ENCODE measurements at places on chromosomes 5 and 9. TPM values are rescaled to one million over a fixed set of nuclear protein-coding genes. Genes with fewer than 3 reads are reported as not detected.
A peak's percentile ranks its signal among the peaks of the same experiment; 100 is the strongest.

POMT1 gene
- 33.9 TPM for total RNA-seq

SLC36A1 gene
- 19.5 TPM for total RNA-seq

SLC36A2 gene
- total RNA-seq: not detected

- no peak overlapping the region for H3K4me3 ChIP-seq
- H3K27ac ChIP-seq: peak overlapping the region; percentile 4
Observed at GRCh38 chr5:40780199-40780598, 18.0 kb downstream of the PRKAA1 start.

DNA sequence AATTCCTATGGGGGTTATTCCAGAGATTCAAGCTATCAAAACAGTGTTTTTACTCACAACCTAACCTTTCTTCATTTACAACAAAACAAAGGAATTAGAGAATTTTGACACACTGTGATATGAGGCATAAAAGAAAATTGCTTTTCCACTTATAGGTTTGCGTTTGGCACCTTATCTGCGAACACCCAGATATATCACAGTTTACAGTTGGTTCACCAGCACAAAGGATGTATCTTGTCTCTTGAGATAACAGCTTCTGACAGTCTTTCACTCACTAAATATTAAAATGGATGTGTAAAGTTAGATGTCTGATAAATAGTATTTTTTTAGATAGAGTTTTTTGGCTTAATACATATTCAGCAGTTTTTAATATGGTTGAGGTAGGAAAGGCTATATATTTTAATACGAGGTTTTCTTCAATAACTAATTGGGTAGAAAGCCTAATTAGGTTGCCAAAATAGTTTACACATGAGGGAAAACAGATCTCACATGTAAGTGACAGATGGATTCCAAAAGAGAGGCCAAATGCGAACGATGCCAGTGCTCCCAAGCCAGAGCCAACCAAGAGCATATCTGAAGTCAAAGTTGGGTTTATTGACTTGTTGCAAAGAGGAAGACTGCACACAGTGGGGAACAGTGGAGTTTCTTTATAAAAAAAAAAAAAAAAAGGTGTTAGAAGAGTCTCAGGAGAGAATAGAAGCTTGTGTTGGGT lies 1495.2 kb downstream of the MAT2B start:
- no peaks in the 10 kb centered on the region for H3K4me1 ChIP-seq
- no peaks in the 10 kb centered on the region for H3K36me3 ChIP-seq
- no peak overlapping the region for H3K27ac ChIP-seq
- no peak overlapping the region for H3K4me3 ChIP-seq

LHX2 gene
- total RNA-seq: not detected

GRCh38 chr5:149322518-149322917 lies 22.8 kb upstream of the GRPEL2 start:
- no peak overlapping the region for H3K4me3 ChIP-seq
- no peaks in the 10 kb centered on the region for H3K36me3 ChIP-seq
- H3K27ac ChIP-seq: no peak overlapping the region
- peaks cover 23% of the 10 kb centered on the region for H3K4me1 ChIP-seq

AIF1L gene
- under 0.01 TPM for total RNA-seq

- peak overlapping the region; percentile 95 for H3K27ac ChIP-seq
- peak overlapping the region; percentile 27 for H3K4me3 ChIP-seq
- H3K27me3 ChIP-seq: no peaks in the 10 kb centered on the region
- no peaks in the 10 kb centered on the region for H3K36me3 ChIP-seq
Observed at GRCh38 chr5:169695919-169696490, 58.9 kb downstream of the DOCK2 start.

- H3K36me3 ChIP-seq: no peaks in the 10 kb centered on the region
- no peaks in the 10 kb centered on the region for H3K4me1 ChIP-seq
- H3K4me3 ChIP-seq: no peak overlapping the region
- no peak for DNase-seq
Observed at GRCh38 chr5:39726467-39726866, 301.7 kb upstream of the DAB2 start.

GRCh38 chr9:93205896-93206575 lies 22.1 kb downstream of the WNK2 start:
- H3K27ac ChIP-seq: no peak overlapping the region
- H3K4me1 ChIP-seq: peaks cover 17% of the 10 kb centered on the region
- H3K4me3 ChIP-seq: no peak overlapping the region
- peak; percentile 41 for DNase-seq
- H3K27me3 ChIP-seq: no peaks in the 10 kb centered on the region

DNA sequence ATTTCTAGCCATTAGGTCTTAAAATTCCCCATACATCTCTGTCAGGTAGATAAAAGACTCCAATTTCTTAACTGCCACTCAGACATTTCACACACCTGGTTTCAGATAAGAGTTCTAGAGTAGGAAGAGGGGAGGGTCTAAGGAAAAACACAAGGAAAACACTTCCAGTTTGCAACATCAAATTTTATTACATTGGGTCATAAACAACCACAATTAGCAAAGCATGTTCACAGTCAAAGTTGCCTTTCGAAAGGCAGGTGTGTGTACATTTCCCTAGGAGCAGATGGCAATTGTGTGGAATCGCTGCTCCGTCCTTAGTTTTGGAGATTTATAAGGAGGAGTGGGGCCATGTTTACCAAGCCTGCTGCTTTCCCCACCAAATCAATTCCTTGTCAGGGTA lies 120.8 kb downstream of the DMRT2 start:
- no peak for DNase-seq
- no peaks in the 10 kb centered on the region for H3K4me1 ChIP-seq

SPINK7 gene
- total RNA-seq: not detected

DNA sequence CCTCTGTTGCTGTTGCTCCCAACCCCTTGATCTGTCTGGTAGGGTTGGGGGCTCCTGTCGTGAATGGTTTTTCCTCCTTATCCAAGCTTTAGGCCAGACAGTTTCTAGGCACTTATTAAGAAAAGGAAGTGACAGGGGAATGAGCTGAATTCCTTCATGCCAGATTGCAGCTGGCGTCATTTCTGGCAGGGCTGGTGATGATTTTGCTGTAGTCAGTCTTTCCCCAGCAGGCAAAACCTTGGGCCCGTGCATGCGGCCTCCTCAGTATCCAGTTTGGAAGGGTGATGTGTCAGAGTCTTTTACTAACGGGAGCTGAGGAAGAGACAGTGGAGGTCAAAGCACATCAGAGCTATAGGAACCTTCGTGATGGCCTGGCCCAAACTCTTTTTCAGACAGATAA lies 58.8 kb downstream of the COL27A1 start:
- H3K36me3 ChIP-seq: peaks cover 18% of the 10 kb centered on the region
- DNase-seq: peak; percentile 91
- peaks cover 10% of the 10 kb centered on the region for H3K4me1 ChIP-seq
- no peak overlapping the region for H3K27ac ChIP-seq

Measured in osteoblast (primary cell).